Stimulated activated CD4-positive, alpha-beta T cell treated with anti-CD3 and anti-CD28 coated beads, Interleukin-1b, Interleukin-23, amount 100 ng/mL, for 24 hours (primary cell): ENCODE measurements at places on chromosomes 12 and 14.

DNA sequence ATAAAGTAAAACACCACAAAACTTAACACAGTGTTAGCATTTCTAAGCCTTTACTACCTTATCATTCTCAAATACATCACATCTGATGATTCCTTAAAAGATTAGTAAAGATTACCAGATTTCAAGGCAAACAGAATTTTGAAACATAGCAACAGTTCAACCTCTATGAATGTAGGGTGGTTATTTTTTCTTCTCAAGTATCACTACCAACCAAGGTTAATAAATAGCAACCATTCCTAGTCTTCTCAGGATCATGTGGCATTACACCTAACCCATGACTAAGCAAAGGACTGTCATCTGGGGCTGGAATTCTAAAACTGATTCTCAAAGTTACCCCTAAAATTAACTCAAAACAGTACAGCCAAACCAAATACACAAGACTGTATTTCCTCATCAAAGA lies 39.4 kb upstream of the CSRNP2 start:
- DNase-seq: no peak

DNA sequence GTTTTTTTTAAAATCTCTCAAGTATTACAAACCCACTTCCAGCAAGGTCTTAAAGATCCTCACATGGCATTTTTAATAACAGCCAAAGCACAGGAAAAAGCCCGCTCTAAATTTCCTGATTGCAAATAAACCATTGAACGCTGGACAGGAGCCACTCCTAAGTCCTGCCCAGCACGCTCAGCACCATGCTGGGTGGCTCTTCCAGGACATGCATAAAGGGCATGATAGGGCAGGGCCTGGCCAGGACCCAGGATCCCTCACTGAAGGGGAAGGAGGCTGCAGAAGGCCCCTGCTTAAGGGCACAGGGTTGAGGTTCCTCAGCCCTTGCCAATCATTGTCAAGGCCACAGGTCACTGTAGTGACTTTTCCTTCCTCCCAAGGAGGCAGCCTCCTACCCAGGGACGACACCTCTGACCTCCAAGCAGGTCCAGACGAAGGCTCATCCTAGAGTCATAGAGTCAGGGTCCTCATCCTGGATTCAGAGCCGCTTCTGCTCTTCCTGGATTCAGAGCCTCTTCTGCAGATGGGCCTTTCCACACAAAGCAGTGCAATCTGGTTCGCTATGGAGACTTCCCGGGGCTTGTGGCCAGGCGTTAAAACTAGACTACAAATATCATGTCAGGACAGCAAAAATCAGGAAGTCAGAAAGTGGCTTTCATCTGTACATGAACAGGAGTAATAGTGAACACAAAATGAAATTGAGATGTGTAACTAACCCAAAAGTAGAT lies 123.8 kb downstream of the GCH1 start:
- DNase-seq: no peak

DNA sequence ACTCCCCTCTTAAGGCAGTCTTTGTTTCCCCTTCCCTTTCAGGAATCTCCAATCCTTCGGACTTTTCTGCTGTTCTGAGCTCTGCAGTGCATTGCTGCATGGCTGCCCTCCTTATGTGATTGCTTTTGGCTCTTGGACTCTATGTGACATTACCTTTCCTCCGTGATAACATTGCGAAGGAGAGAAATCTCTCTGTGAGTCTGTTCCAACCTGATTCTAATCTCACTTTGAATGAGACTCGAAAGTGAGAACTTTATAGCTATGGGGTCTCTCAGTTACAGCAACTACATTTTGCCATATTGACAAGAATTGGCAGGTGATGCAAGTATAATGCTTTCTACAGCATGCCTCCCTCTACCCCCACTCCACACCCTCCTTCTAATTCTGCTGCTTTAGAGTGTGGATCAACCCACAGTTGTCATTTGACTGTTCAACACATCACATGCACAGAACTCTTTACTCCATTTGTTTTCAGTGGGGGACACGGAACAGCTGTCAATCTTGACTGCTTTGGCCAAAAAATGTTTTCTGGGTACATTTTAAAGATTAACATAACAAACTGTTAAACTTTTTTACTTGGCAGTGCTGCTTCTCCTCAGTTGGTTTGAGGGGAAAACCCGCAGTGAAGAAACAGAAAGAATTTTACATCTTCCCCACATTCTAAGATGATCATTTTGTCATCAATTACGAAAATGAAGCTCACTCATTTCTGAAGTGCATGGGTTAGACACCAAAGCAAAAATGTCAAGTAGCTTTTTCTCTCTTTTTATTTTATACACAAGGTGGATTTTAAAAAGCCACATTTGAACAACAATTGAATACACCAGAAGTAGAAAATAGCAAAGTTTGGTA lies 125.5 kb upstream of the RMST start:
- DNase-seq: no peak

GRCh38 chr14:54025661-54026060 lies 69.0 kb upstream of the BMP4 start:
- no peak for DNase-seq

- DNase-seq: no peak
Measured at GRCh38 chr12:74889073-74889472, 320.6 kb downstream of the KCNC2 start.

DNA sequence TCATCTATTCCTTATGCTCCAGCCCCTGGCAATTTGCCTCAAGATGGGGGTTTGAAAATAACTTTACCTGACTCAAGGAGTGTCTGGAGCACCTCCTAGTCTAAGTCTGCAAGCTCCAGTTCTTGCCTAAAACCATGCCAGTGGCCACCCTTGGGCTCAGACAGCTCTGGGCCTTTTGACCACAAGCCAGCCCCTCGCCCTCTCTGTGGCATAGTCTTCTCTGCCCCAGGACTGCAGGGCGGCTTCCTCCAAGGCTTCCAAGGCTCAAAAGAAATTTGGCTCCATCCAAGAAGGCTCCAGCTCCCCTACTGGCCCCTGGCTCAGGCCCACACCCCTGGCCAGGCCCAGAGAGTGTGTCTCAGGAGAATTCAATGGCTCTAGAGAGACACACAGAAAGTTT lies 14.8 kb downstream of the ACVRL1 start:
- no peak for DNase-seq

- no peak for DNase-seq
Measured at GRCh38 chr12:25935355-25936144, 22.9 kb upstream of the RASSF8 start.

DNA sequence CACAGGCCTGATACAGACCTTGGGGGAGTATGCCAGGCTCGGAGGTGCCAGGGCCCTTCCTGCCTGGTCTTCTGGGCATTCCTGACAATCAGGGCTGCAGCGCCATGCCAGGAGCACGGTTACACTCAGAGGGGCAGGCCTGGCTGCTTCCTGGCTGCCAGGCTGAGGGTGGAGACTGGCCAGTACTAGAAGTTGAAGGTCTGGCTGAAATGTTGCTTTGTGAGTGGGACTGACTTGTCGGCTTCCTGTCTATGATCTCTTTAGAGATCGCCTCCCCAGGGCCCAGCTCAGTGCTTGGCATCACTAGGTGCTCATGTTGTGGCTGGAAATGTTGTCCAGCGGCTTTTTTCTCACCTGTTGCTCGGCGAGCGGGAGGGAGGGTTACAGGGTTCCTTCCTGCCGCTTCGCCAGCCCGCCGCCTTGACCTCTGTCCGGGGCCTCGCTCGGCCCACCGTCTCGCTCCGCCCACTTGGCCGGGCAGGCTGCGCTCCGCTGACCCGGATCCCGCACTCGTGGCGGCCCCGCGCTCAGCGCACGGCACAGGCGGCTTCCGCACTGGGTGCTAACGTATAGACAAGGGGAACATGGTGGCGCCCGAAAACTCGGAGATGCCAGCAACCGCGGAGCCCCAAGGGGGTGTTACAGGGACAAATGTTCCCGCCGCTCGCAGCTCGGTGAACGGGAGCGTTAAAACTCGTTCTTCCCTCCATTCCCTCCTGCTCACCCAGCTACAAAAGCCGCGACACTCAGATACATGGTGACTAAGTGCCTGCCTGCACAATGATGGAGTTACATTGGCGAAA lies 32.6 kb downstream of the PAPLN start:
- DNase-seq: no peak

- no peak for DNase-seq
Measured at GRCh38 chr12:47797441-47797840, 22.3 kb downstream of the HDAC7 start.

DNA sequence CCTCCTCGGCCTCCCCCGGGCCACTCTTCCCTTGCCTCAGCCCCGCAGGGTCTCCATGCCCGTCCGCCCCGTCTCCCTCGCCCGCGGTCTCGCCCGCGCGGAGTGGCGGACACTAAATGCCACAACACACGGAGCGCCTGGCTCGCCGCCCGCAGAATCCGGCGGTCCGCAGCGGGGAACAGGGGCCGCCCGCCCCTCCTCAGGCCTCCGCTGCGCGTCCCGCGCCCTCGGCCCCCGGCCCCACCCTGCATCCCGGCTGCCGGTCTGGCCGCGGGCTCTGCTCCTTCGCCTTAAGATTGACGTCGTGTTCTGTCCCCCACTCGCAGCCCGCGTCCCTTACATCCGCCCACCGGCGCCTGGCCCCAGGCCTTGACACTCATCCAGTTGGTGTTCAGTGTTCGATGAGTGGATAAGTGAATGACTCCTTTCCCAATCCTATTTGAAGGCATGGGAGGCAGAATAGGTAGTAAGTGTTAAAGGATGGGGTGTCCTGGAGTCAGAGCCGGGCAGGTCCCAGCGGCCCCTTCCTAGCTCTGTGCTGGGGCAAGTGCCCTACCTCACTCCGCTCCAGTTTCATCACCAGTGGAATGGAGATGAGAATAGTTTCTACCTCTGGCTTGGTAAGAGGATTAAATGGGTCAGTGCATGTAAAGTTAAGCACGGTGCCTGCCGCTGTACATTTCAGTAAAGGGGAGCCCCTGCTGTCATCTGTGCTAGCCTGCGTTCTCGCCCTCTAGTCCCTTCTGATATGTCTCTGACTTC lies 622 bp downstream of the TECPR2 start:
- DNase-seq: no peak

DNA sequence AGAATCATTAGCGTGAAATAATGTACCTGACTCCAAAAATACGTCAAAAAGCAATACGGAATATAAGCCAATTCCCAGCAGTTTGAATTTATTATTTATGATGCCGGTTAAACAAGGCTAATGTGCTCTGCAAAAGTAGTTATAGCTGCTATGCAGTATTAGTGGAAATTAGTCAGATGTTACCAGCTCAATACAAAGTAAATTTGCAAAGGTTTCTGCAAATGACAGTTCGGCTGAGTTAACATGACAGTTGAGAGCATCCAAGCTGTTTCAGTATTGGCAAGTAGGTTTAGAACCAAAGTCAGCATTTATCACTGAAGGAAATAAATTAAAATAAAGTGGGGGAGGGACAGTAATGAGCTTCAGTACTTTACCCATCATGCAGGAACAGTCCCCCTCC lies 1665.8 kb upstream of the FLRT2 start:
- DNase-seq: no peak

DNA sequence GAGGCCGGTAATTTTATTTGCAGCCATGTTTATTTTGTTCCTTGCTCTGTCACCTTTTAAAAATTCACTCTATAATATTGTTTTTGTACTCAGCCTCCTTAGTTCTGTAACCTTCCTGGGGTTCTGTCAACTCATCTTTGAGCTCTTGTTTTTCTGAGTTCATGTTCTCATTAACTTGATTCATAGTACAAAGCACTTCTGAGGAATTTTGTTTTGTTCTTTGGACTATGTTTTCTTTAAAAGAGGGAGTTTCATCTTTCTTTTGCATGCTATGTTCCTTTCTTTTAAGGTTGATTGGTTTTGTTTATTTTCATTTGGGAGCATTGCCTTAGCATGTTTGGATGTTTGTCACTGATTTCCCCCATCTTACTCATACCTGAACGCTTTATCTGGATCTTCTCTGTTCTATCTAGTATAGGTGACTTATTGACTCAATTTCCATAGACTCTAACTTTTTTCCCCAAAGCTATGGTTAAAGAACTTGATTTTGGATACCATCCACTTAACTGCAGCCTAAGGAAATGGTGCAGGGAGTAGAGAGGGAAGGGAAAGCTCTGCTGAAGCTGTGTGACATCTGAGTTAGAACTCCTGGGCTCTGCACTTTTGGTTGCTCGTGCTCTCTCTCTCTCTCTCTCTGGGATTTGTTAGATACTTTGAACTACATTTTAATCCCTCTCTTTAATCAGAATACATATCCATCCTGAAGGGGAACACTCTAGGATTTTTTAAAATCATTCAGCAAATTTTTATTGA lies 268.5 kb downstream of the PAWR start:
- no peak for DNase-seq

DNA sequence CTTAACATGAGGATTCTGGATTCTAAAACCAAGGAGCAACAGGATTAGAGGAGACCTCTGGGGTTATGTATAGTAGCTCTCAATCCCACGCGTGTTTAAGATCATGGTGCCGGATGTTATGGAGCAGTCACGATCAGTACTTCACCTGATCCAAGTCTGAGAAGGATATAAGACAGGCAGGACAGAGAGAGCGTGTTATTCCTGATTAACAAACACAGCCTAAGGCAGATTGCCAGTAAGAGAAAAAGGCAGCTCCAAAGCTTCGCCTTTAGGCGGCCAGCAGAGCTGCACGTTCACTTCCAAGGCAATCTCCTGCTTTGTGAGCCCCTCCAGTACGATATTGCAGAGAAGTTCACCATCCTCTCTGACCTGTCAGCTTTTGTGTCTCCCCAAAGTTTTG lies 5.5 kb downstream of the SETD3 start:
- no peak for DNase-seq

DNA sequence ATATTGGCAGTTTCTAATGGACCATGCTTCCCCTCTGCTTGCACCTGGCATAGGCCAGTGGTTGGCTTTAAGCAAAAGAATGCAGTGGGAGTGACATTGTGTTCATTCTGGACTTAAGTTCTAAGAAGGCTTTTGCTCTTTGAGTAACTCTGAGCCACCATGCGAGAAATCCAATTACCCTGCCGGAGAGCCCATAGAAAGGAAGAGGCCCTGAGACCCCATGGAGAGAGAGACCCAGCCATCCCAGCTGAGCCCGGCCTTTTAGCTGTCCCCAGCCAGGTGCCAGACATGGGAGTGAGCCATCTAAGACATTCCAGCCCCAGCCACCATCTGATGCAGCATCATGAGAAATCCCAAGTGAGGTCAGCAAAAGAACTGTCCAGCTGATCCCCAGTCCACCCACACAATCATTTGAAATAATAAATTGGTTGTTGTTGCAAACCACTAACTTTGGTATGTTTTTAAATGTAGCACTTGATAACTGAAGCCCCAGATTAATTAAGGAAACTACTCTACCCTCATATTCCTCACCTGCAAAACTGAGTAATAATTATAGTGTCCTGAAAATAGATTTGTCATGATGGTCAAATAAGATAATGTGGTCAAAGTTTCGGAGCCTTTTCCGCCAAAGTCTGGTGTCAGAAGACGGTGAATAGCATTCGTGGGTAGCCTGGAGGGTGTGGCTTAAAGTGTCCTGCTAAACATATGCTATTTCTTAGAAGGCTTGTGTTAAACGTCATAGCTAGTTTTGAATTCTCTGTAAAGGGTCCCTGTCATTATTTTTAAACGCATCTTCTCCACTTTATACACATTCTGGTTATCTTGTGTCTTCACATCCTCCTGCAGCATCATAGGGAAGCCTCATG lies 166.6 kb upstream of the PELI2 start:
- DNase-seq: no peak

- no peak for DNase-seq
Measured at GRCh38 chr12:94770791-94771190, 120.4 kb upstream of the TMCC3 start.

GRCh38 chr14:84770030-84770429 lies 759.9 kb upstream of the FLRT2 start:
- DNase-seq: no peak
